ENCODE measurements at places on chromosomes 1 and 21. TPM values are rescaled to one million over a fixed set of nuclear protein-coding genes. Genes with fewer than 3 reads are reported as not detected.

Gene KCNJ10
- not detected for total RNA-seq

Gene PLD5
- not detected for total RNA-seq

Gene SPOCD1
- not detected for total RNA-seq

Gene ARHGEF16
- not detected for total RNA-seq

Gene SLC1A7
- not detected for total RNA-seq

Gene SYPL2
- total RNA-seq: not detected

Gene DARS2
- total RNA-seq: 52.2 TPM

Gene FCGR3A
- not detected for total RNA-seq

Gene AVPR1B
- total RNA-seq: not detected

Gene HSPB7
- total RNA-seq: not detected

Gene ZNF593OS
- total RNA-seq: not detected

Gene CTBS
- total RNA-seq: 13.1 TPM

Gene KRTAP19-1
- not detected for total RNA-seq

Gene SPRR1A
- not detected for total RNA-seq

Gene LRRC38
- total RNA-seq: not detected

Gene PADI3
- total RNA-seq: not detected

Gene SCYL3
- 11.9 TPM for total RNA-seq

Gene MOV10
- total RNA-seq: 76.7 TPM

Gene PPIAL4G
- 0.09 TPM for total RNA-seq

Gene HFM1
- total RNA-seq: not detected

Gene KCNK2
- not detected for total RNA-seq

Gene GLIS1
- total RNA-seq: not detected

Gene CCDC185
- total RNA-seq: not detected

Gene TLR5
- total RNA-seq: 0.09 TPM

Gene FAM72A
- total RNA-seq: 29.1 TPM

Gene CA14
- total RNA-seq: not detected

Gene CLDN17
- total RNA-seq: not detected

Gene MYCL
- total RNA-seq: 0.42 TPM

Gene HPDL
- total RNA-seq: 39.8 TPM

Gene AADACL4
- total RNA-seq: not detected

Gene FASLG
- 55.9 TPM for total RNA-seq

Gene REN
- not detected for total RNA-seq

Measured in activated CD4-positive, alpha-beta T cell treated with anti-CD3 and anti-CD28 coated beads, Interleukin-2, amount 10 ng/mL, durations not matched to agents 24 days and 14 days (primary cell).